ENCODE measurements at places on chromosomes 16 and 17.

GRCh38 chr17:50180111-50180510 is 14.3 kb downstream of the SGCA start:
- no peak for DNase-seq

DNA sequence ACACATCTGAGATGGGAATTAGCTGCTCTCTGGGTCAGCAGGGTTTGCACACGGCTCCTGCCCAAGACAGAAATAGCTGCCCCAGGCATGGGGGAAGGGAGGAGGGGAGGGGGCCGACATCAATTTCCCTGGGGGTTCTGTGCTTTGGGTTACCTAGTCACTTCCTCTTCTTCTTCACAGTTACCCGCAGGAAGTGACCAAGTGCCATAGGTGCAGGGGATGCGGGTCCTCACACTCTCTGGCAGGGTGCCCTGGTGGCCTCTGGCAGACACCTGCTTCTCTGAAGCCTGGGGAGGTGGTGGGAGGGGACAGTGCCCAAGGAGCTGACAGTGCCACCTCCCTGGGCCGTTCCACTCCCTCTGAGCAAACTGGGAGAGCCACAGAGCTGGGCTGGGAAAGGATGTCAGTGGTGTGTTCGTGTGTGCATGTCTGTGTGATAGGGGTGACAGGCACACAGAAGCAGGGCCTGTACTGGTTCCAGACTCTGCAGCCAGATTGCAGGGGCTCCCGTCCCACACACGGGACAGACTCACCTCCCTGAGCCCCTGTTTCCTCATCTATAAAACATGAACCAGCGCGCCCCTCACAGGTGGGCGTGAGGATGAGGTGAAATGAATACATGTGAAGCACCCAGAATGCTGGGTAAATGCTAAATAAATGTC is 18.2 kb downstream of the SCN4A start:
- DNase-seq, result no peak

DNA sequence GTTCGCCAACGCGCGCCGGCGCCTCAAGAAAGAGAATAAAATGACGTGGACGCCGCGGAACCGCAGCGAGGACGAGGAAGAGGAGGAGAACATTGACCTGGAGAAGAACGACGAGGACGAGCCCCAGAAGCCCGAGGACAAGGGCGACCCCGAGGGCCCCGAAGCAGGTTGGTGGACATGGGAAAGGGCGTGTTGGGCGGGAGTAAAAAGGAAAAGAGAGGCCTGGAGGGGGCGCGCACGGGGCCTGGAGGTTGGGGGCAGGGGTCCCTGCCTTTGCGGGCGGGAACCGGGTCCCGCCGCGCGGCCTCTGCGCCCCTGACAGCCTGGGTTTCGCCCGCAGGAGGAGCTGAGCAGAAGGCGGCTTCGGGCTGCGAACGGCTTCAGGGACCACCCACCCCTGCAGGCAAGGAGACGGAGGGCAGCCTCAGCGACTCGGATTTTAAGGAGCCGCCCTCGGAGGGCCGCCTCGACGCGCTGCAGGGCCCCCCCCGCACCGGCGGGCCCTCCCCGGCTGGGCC is 2.1 kb downstream of the IRX5 start:
- no peak for DNase-seq

GRCh38 chr17:63173450-63173849 is 207.4 kb downstream of the TANC2 start:
- no peak for DNase-seq

DNA sequence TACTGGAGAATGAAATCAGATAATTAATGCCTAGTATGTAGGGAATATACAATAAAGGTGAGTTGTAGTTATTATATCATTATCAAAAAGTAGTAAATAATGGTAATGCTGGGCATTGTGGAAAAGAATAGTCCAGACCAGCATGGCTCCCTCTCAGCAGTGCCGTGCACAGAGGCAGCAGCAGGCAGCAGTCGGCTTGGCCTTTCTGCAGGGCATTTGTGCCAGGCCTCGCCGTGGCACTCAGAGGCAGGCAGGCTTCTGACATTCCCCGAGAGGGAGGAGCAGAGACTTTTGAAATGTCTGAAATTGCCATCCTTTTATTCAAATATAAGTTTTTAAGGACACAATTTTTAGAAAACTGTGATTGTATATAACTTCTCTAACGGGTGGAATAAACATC is 15.0 kb downstream of the KIAA0513 start:
- DNase-seq, result no peak

Measured in T-helper 1 cell (primary cell).